Skeletal muscle cell (primary cell): ENCODE measurements at places on chromosomes 2 and 18.

- DNase-seq, result no peak
These were observed 52.2 kb downstream of the C2orf74 start for GRCh38 chr2:61214171-61214570.

GRCh38 chr2:173401716-173402326 is 47.1 kb downstream of the CDCA7 start:
- no peak for DNase-seq

DNA sequence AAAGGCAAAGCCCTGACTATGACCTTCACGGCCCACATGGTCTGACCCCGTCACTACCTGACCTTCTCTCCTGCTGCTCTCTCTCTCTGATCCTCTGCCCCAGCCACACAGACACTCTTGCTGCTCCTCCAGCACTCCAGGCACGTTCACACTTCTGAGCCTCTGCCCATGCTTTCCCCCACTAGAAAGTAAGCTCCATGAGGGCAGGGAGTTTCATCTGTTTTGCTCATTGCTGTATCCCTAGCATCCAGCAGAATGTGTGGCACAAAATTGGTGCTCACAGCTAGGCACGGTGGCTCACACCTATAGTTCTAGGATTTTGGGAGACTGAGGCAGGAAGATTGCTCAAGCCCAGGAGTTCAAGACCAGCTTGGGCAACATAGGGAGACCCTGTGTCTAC is 52.5 kb upstream of the STPG4 start:
- DNase-seq, result no peak

- DNase-seq, result no peak
These were observed 5.0 kb upstream of the GBX2 start for GRCh38 chr2:236173036-236173728.

DNA sequence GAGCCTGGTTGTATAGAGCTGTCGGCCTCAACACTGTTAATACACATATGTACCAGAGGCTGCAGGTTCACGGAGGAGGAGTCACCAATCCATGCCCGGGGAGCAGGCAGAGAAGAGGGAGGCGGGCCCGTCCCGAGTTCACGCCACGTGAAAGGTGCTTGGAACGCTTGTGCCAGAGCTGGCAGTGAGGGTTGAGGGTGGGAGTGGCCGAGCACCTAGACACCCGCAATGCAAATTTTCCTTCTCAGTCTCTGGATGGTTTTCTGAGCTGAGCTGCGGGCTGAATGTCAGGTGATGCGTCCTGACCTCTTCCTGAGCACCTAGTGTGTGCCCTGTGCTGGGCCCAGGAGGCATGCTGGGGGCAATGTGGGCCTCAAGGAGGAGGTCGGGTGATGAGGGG is 52.2 kb downstream of the ODC1 start:
- DNase-seq, result no peak

GRCh38 chr18:12645751-12646203 is 12.1 kb downstream of the SPIRE1 start:
- no peak for DNase-seq

GRCh38 chr18:79069717-79070151 is 540 bp downstream of the ATP9B start:
- no peak for DNase-seq

DNA sequence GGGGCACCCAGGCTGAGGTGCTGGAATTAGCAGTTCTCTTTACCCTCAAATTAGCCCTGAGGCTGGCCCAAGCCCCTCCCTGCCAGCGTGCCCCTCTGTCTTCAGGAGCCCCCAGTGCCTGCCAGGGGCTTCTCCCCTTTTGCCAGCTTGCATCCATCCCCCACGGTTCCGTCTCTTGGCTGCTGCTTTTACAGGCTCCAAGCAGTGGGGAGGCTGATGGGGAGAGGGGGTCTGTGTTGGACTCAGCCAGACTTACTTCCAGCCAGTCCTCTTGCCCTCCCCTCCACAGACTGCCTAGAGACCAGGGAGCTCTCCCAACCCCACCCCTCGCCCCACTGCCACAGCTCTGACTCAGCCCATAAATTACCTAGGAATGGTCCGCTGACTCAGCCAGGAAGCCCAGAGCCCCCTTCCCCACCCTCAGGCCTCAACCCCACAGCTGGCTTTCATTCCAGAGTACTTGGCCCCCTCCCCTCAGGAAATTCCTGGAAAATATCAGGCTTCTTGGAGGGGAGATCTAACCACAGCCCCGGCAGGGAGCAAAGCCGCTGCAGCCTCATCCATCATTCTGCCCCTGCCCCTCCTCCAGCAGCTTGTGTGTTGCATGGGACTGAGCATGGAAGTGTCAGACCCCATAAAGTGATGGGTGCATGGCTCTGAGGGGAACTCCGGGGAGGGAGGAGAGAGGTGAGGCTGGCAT is 184.6 kb downstream of the ZFP36L2 start:
- DNase-seq, result peak; percentile 96

GRCh38 chr2:236853585-236854051 is 232.1 kb upstream of the COPS8 start:
- no peak for DNase-seq

GRCh38 chr2:198630384-198630783 is 826.0 kb downstream of the PLCL1 start:
- no peak for DNase-seq

DNA sequence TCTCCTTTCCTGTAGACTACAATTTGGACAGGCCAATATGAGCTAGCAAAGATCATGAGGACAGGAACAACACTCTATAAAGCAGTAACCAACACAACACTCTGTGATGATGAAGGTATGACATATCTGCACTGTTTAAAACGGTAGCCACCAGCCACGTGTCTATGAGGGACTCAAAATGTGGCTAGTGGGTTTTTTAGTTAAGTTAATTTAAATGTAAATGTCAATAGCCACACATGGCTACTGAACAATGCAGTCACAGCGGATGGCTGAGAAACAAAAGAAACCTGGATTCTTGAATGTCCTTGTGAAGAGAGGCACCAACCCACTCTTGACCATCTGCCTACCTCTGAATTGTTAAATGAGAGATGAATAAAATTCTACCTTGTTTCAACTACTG is 33.9 kb downstream of the FANCL start:
- DNase-seq, result no peak

GRCh38 chr2:234806818-234807217 is 145.0 kb upstream of the SH3BP4 start:
- no peak for DNase-seq

- no peak for DNase-seq
These were observed 3.5 kb upstream of the GDF7 start for GRCh38 chr2:20663196-20664070.

- peak; percentile 14 for DNase-seq
These were observed 49.3 kb upstream of the RAB6D start for GRCh38 chr2:131413148-131413747.

DNA sequence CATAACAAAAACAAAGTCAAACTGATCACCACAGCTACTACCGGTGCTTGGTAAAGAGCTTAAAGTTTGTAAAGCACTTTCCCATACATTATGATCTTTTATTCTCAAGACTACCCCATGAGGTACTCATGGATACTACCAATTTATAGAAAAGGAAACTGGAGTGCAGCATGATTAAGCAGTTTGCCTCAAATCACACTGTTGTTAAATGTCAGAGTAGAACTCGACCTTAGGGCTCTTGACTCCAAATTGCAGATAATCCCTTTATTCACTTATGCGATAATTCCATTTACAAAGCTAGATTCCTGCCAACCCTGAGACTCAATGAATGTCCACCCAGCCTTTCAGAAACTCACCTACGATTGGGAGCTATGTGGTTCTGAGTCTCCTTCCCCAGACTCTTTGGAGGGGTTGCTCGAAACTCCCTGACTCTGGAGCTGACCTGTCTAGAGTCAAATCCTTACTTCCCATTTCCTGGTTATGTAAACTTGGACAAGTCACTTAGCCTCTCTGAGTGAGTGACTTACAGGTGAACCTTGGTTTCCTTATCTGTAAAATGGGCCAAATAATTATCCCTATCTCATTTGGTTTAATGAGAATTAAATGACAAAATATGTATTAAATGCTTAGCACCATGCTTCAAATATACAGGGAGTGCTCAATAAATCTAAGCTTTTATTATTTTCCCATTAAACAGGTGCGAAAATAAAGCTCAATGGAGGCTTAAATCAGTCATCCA is 47.4 kb downstream of the PSD4 start:
- DNase-seq, result no peak

DNA sequence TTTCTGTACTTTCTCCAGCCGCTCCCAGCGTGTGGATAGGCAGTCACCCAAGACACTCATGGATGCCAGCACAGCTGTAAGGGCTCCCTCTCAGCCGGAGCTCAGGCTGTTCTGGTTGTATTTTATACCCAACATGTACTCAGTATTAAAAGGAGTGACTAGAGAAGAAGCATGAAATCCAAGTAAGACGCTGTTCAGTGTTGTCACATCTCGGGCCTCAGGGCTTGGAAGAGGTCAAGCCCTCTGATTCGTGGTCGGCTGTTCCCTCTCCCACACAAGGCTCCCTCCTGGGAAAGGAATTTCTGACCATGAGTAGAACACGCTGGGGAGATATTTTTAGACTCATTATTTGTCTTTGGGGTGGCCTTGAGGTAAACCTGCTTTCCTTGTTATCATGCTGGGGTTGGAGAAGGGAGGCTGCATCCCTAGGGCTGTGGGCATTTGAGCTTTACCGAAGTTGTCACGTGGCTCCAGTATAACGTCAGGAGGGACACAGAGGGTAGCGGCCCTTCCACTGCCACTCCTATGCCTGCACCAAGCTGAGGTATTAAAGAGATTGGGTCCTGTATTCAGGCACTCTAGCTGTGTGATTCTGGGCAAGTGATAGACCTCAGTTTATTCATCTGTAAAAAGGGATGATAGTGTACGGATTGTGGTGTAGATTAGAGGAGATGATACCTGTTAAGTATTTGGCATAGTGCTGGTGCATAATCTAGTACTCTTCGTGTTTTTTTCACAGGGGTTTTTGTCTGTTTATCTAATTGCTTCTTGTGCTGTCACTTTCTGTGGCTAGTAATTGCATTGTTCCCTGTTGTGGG is 34.1 kb downstream of the HK2 start:
- DNase-seq, result no peak

DNA sequence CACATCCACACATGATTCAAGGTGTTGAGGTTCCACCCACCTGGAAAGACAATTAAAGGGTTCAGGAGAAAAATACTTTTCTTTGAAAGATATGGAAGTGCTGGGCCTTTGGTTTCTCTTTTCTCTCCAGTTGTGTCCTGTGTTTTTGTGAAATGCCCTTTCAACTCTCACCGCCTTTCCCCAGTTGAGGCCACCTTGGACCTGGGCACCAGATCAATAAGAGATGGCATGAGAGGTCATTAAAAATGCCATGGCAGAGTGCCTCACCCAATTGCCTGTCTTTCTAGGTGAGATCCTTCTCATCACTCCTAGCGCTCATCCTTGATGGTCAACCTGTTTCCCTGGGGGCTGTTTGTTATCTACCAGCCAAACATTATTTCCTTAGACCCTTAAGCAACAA is 453.9 kb downstream of the TSN start:
- no peak for DNase-seq
